Astrocyte (in vitro differentiated cells and primary cell): ENCODE measurements at places on chromosomes 16 and 17. TPM values are rescaled to one million over a fixed set of nuclear protein-coding genes. Genes with fewer than 3 reads are reported as not detected.

DNA sequence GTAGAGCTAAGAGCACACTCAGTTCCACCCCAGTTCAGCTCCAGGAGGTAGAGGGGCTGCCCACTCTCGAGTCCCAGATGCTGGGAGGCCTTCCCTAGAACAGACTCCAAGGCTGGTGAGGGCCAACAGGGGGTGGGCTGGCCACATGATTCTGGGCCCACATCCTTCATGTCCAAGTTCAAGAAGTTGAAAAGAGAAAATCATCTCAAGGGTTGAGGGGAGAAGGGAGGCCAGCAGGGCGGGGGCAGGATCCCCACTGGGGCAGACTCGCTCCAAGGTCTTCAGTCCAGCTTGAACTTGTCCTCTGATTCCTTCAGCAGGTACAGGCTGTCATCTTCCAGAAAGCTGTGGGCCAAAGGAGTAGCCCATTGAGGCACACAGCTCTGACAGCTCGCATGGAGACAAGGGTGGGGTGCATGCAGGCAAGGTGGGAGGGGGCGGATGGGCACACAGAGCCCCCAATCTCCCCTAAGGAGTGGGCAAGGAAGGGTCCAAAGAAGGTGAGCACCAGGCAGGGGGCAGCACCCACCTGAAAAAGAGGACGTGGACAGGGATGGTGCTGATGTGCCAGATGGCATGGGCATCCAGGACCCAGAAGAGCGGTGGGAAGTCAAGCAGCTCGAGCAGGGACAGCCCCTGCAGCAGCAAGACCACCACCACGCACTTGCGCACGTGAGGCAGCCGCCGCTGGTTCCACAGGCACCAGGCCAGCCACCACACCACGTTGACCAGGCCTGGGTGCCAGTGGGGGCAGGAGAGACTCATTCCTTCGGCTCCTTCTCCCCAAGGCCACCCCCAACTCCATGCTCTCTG lies 4.5 kb downstream of the PNMT start:
- peaks cover 19% of the 10 kb centered on the region for H3K27me3 ChIP-seq
- no peaks in the 10 kb centered on the region for H3K4me1 ChIP-seq
- H3K36me3 ChIP-seq: no peaks in the 10 kb centered on the region
- DNase-seq: no peak

GRCh38 chr17:83054518-83055125 lies 24.8 kb upstream of the METRNL start:
- peaks cover 26% of the 10 kb centered on the region for H3K4me1 ChIP-seq
- H3K27ac ChIP-seq: no peak overlapping the region
- no peak overlapping the region for H3K4me3 ChIP-seq
- no peak for DNase-seq
- H3K27me3 ChIP-seq: no peaks in the 10 kb centered on the region

DNA sequence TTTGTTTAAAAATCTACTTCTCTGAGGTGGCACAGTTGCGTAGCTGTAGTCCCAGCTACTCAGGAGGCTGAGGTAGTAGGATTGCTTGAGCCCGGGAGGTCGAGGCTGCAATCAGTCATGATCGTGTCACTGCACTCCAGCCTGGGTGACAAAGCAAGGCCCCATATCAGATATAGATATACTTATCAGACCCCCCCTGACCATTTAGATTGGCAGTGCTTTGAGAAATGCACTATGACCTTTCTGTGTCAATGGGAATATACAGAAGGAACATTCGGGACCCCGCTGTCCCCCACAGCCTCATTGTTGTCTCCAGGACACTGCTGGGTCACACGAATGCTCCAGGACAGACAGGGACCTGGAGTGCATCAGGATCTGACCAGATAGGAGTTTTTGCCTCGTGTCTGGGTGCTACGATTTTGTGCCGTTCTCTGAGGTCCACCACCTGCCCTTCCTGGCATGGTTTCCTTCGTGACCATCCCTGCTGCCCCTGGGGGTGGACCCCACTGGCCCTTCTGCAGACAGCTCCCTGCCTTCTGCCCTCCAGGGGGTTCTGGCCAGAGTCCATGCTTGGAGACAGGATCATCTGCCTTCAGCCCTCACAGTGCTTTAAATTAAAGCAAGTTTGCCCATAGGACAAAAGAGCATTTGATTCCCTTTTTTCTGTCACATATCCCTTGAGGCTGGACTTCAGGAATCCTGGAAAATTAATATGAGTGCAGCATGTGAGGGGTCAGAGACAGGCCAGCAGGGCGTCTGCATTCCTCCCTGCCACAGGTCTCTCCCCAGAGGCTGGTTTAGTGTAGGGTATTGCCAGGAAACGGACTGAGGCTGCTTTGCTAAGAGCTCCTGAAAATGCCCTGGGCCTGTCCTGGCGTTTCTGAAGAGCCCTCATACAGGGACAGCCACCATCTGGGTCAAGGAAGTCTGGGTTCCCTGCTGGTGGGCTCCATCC lies 19.3 kb downstream of the PLD6 start:
- H3K4me3 ChIP-seq: no peak overlapping the region
- H3K27me3 ChIP-seq: no peaks in the 10 kb centered on the region
- H3K36me3 ChIP-seq: peaks cover 30% of the 10 kb centered on the region
- H3K27ac ChIP-seq: no peak overlapping the region

DNA sequence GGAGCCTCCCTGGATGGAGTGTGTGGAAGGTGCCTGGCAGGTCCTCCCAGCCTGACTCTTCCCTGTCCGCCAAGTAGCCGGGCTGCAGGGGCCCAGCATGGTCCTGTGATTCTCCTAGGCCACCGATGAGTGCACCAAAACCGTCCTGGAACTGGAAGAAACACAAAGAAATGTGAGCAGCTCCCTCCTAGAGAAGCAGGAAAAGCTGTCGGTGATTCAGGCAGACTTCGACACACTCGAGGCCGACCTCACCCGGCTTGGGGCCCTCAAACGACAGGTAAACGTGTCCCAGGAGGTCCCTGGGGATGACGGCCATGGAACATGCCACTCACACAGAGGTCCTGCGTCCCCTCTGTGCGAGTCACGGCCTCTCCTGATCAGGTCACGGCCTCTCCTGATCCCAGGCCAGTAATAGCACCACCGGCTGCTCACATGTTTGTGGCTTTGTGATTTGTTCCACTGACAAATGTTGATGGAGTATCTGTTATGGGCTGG lies 4.2 kb upstream of the GAA start:
- H3K27ac ChIP-seq: no peak overlapping the region
- H3K4me3 ChIP-seq: no peak overlapping the region
- H3K36me3 ChIP-seq: no peaks in the 10 kb centered on the region
- no peaks in the 10 kb centered on the region for H3K27me3 ChIP-seq

GRCh38 chr16:28218109-28218508 lies 6.3 kb upstream of the XPO6 start:
- no peaks in the 10 kb centered on the region for H3K36me3 ChIP-seq
- no peak overlapping the region for H3K27ac ChIP-seq
- DNase-seq: no peak
- H3K27me3 ChIP-seq: no peaks in the 10 kb centered on the region
- no peak overlapping the region for H3K4me3 ChIP-seq

Gene SLC7A6
- 66.3 and 71.9 TPM in 2 replicates for total RNA-seq

DNA sequence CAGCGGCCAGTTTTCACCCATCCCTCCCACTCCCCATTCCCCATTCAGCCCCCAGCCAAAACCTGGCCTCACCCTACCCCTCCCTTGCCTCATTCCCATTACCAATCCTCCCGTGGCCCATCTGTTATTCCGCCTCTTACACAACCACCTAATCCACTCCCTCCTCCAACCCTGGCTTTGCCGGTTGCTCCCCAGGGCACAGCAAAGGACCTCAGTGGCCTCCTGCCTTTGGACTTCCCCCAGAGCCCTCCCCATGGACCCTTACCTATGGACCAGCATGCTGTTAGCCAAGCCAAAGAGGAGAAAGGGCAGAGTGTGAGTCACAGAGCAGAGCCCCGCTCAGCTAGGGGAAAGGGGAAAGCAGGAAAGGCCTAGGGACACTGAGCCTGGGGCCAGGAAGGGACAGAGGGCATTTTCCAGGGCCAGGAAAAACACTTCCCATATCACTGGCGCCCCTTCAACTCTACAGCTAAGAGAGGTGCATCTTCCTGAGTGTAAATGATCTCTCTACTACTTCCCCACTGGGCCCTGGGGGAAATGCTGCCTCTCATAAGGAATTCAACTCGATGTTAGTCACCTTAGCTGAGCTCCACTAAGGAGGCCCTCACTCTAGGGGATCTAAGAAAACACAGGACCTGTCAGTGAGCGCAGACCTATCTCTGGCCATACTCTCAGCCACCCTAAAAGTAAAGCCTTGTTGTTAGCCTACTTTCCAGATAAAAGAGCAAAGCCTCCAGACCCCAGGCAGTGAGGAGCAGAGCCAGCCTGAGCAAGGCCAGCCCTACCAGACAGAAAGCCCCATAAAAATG lies 10.6 kb downstream of the PEMT start:
- no peak overlapping the region for H3K4me3 ChIP-seq
- no peaks in the 10 kb centered on the region for H3K36me3 ChIP-seq
- no peaks in the 10 kb centered on the region for H3K27me3 ChIP-seq
- no peaks in the 10 kb centered on the region for H3K4me1 ChIP-seq
- DNase-seq: no peak

Gene CX3CL1
- 9.6 and 12.1 TPM in 2 replicates for total RNA-seq

GRCh38 chr17:76675648-76676047 lies 32.1 kb upstream of the ST6GALNAC1 start:
- H3K4me1 ChIP-seq: peaks cover 14% of the 10 kb centered on the region
- no peak overlapping the region for H3K4me3 ChIP-seq
- no peak overlapping the region for H3K27ac ChIP-seq
- no peaks in the 10 kb centered on the region for H3K27me3 ChIP-seq

Gene CDH15
- total RNA-seq: 0.17 and 0.18 TPM in 2 replicates

- H3K27me3 ChIP-seq: peaks cover 59% of the 10 kb centered on the region
- H3K27ac ChIP-seq: no peak overlapping the region
- DNase-seq: no peak
- no peak overlapping the region for H3K4me3 ChIP-seq
- H3K36me3 ChIP-seq: no peaks in the 10 kb centered on the region
Observed at GRCh38 chr17:68198931-68199836, 48.7 kb upstream of the AMZ2 start.

Gene ARL5C
- total RNA-seq: not detected in 2 replicates

DNA sequence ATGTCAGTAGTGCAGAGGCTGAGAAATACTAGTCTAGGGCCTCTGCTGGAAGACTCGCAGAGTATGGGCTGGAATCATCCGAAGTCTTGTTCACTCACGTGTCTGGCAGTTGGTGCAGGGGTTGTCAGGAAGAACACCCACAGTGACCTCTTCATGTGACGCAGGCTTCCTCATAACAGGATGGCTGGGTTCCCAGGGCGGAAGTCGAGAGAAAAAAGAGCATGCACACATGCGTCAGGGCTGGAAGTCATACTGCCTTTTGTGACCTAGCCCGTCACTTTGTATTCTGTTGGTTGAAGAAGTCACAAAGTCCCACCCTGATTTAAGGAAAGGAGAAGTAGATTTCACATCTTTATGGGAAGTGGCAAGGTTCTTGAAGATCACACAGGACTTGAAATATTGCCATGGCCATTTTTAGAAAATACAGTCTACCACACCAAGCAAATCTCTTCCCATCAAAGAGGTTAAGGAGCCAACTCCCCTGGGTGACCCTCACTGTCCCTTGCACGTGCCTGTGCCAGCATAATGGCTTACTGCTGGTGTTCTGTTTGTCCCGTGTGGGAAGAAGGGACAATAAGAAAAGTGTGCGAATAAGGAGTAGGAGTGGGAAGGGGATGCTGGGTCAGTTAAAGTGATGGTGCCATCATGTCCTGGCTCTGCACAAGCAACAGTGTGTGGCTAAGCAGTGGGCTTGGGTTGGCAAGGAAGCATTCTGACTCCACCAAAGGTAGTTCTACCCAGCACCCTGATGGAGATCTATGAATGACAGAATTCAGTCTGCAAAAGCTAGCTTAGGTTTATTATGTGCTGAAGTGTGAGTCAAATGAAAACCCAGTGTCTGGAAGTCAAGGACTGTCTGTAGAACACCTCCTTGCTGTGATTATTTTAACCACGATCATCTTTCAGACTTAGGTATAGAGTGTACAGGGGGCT lies 28.1 kb downstream of the HEATR3 start:
- H3K4me3 ChIP-seq: no peak overlapping the region
- peak overlapping the region; percentile 34 for H3K27ac ChIP-seq
- H3K27me3 ChIP-seq: no peaks in the 10 kb centered on the region
- H3K36me3 ChIP-seq: no peaks in the 10 kb centered on the region
- H3K4me1 ChIP-seq: peaks cover 11% of the 10 kb centered on the region

DNA sequence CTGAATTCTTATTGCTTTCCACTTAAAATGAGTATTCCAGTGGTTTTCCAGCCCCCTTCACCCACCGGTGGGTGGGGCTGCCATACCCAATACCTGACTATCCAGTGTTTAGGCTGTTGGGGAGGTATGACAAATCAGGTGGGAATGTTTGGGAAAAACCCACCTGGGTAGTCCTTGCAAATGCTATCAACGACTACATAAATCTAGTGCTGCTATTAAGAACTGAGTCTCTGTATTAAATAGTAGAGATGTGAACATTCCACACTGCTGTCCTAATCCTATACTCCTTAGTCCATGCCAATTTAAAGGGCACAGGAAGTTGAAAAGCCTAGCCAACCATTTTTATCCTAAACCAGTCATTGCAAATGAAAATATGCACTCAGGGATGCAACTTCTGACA lies 126.6 kb downstream of the AXIN2 start:
- no peak for DNase-seq
- H3K27me3 ChIP-seq: no peaks in the 10 kb centered on the region
- H3K4me1 ChIP-seq: no peaks in the 10 kb centered on the region

Gene TMEM100
- 6.0 and 7.3 TPM in 2 replicates for total RNA-seq

Gene DPEP1
- 0.11 and 0.22 TPM in 2 replicates for total RNA-seq

DNA sequence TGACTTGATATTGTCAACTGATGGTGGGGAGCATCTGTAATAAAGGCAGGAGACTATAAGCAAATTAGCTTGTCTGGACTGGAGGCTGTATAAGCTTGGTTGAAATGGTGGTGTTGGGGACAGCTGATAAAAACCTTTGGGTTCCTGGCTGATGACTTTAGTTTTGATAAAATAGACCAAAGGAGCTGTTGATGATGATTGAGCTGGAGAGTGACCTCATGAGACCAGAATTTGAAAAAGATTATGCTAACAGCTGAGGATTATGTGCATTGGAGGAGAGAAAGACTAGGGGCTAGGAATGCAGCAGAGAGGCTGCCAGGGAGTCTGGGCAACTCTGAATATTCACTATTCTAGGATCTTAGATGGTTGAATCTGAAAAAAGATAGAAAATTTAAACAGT lies 8.7 kb upstream of the CDC27 start:
- no peaks in the 10 kb centered on the region for H3K4me1 ChIP-seq
- peak; percentile 16 for DNase-seq
- no peak overlapping the region for H3K27ac ChIP-seq
- H3K4me3 ChIP-seq: no peak overlapping the region

Gene SHPK
- total RNA-seq: 6.8 and 7.8 TPM in 2 replicates

DNA sequence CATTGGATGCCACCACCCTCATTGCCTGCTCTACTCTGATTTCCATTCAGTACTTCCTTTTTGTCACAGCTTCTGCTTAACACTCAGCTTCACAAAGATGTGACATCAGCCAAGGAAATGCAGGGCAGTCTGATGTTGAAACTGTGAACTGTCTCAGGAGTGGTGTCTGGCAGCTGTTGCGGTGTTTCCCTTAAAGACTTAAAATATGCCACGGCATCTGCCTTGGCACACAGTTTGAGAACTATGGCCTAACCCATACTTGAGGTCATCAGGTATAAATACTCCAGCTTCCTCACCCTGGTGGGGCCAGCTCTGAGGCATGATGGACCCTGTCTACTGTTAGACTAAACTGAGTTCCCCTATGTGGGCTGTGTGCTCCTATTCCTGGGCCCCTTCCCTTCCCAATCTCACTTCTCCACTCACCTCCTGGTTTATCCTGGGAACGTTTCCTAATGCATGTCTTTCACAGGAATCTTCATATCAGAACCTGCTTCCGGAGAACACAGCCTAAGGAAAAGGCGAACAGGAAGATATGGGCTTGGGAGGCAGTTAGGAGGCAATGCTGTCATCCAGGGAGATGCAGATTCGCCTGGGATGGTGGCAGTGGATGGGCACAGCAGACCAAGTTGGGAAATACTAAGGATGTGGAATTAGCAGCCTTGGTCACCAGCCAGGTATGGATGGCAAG lies 96.5 kb downstream of the WSCD1 start:
- H3K27ac ChIP-seq: no peak overlapping the region
- DNase-seq: no peak
- peaks cover under 1% of the 10 kb centered on the region for H3K27me3 ChIP-seq

Gene SMARCD2
- 33.9 and 34.5 TPM in 2 replicates for total RNA-seq
